ENCODE measurements at places on chromosomes 7 and 10. TPM values are rescaled to one million over a fixed set of nuclear protein-coding genes. Genes with fewer than 3 reads are reported as not detected.

DNA sequence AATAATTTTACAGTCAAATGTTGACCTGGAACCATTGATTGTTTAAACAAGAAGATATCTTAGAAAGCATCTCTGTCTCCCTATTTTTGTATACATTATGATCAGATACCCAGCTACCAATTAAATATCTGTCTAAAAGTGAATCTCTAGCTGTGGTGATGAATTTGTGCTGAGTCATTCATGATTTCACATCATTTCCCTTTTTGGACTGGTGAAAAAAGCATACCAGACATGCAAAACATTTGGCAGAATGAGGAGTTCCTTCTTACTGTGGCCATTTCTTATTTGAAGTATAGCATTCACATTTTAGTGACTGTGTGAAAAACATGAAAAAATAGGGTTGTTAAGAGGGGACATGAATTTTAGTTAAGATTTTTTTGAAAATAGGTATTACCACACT lies 98.0 kb upstream of the GATA3 start:
- DNase-seq, result no peak

- no peak for DNase-seq
Measured at GRCh38 chr7:41098402-41098801, 604.5 kb downstream of the INHBA start.

The FZD8 gene
- 6.6 TPM for total RNA-seq

DNA sequence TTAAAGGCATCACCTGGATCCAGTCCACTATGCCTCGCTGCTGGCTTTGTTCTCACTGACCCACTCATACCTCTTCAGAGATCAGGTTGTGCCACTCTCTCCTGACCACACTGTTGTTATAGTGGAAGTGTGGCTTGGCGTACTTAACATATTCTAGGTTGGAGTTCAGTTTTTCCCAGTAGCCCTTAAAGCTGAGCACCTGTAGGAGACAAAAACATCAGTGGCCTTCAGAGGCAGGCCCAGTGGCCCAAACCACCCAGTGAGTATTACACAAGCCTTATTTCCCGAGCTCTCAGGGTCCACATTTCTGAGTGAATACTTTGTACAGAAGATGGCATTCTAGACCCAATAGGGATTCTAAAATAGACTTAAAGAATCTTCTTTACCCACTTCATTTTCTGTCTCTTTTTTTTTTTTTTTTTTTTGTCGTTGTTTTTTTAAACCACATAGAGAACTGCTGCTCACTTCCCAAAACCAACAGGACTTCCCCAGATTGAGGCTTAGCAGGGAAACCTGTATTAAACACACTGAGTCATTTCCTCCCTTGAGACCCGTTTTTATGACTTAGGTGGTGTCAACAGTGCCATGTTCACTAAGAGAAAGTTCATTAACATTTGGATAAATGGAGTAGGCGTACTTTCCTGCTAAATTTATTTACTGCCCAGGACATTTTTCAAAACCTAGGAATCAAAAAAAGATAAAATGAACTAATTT lies 85.8 kb downstream of the GSAP start:
- DNase-seq, result no peak

DNA sequence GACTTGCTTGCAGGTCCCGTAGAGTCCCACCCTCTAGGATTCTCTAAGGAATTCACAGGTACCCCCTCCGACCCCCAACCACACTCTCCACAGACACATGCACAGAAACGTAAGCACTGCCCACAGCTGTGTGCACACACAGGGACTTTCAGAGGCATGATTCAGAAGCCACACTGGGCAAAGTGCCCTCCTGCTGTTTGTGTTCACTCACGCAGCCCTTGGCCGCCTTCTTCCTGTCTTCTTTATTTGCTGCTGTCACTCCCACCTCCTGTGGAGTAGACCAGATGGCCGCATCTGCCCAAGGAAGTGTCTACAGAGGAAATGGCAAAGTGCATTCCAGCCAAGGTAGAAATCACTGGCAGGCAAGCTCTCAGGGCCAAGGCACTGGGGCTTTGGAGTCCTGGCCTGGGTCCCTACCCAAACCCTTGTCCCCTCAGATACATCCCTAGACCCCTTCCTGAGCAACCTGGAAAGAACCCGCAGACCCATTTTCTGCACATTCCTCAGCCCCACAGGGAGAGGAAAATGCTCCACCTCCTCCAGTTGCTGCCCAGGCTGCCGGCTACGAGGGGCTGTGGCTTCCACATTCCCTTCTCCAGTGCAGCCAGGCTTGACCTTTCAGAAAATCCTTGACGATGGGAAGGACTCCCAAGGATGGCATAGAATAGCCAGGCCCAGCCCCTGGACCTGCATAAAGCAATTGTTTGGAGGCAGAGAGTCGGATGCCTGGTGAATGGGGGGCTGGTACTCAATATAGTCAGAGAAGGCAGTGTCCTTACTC lies 21.6 kb upstream of the GIMAP8 start:
- peak; percentile 70 for DNase-seq

DNA sequence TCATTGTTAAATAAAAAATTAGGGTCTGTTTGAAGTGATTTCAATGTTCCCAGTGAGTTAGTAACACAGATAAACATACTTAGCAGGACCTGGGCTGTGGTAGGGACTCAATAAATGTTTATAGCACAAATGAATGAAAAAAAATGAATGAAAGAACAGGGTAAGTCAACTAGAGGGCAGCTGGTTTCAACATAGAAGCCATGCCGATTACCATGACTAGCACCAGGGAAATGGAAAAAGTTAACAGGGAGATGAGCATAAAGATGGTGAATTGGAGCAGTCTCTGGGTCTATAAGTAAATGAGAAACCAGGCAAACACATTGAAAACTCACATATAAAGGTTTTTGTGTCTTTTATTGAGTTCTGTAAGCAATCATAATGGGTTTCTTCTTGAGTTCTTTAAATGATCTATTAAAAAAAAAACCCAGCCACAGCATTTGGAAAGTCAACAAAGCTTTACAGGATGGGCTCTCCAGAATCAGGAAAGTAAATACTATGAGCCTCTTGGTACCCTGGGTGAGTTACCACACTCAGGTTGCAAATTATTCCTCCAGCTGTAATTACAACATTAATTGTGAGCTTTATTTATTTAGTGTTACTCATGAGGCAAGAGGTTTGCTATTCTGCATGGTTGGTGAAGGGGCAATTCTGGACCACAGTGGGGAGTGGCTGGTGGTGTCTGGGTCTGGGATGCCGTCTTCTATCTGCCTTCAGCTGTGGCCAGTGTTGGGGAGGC lies 46.1 kb upstream of the MTPN start:
- no peak for DNase-seq

- DNase-seq, result no peak
Measured at GRCh38 chr7:16702441-16702840, 51.1 kb upstream of the TSPAN13 start.

DNA sequence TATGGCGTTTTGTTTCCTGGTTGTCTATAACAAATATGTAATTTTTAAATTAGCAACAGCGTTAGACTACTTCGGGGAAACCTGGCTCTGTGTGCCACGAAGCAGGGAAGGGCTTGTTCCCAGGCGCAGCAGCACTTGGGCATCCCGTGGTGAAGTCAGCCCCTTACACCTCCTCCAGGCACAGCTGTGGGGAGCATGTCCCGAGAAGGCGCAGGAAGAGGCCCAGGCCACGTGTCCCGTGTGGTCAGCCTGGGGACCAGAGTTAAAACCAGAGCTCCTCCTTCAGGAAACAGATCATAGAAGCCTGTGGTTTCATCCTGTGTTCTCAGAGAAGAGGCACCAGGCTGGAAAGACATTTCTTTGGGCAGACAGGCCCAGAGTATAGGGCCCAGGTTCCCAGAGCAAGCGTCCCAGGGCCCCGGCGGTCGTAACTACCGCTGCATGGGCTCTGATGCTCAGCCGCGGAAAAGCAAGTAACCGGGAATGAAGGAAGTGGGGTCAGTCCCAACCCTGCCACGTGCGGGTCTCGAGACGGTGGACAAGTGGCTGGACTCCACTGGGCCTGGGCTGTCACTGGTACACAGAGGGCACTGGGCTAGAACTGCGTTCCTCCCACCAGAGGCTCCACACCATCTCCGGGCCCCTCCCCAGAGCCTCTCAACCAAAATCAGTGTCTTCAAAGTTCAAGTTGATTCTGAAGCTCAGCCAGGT lies 7.1 kb downstream of the NUDT1 start:
- DNase-seq, result no peak
